ENCODE measurements at places on chromosomes 4 and X. TPM values are rescaled to one million over a fixed set of nuclear protein-coding genes. Genes with fewer than 3 reads are reported as not detected.

DNA sequence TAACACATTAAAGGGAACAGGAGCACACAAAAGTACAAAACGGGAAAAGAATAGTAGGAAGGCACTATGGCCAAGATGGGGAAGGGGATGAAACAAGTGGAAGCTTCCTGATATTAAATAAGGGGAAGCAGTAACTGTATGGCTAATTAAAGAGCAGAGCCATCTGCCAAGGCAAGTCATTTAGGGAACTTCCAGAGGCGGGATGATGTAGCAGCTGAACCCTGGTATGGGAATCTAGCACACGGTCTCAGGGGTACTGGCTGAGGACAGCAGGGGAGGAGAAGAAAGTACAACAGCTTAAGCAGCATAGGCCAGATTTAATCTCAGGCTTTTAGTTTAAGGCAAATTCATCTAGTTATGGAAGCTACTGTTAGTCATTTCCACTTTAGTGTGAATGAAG, 59.1 kb downstream of the IGFBP7 start:
- DNase-seq, result no peak

DNA sequence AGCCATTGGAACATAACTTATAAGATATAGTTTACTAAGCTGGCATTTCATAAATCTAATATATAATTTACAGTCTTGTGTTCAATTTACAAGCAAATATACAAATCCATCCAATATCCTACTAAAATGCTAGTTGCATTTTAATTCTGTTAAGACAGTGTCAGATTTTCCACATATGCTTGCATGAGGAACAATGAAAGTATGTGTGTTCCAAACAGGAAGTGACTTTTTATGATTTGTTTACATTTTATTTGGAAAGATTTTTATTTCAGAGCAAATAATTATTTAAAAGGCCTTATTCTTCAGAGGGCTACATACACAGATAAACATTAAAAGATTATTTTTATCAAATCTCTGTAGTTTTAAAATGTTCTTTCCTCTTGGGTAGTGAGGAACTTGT, 130.1 kb downstream of the KLHL34 start:
- no peak for DNase-seq

DNA sequence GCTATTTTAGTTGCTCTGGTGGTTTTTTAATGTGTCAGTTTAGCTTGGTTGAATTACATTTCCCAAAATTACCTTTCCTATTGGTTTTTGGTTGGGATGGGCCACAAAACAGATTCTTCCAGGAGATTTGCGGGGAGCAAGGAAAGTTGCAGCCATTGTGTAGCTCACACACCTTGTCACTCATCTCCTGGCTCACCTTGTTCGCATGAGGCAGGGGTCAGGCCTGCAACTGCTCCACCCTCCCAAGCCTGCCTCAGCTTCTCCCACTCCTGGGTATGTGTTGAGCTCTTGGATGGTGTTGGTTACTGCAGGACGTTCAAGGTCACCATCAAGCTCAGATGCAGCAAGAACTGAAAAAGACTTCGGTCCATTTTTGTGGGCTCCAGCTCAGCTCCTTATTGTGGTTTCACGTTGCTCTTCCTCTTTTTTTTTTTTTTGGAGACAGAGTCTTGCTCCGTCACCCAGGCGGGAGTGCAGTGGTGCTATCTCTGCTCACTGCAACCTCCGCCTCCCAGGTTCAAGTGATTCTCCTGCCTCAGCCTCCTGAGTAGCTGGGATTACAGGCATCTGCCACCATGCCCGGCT, 95.6 kb upstream of the METTL14 start:
- no peak for DNase-seq

GRCh38 chrX:11321986-11322385, 28.8 kb downstream of the AMELX start:
- DNase-seq, result no peak

Gene FHL1
- total RNA-seq, result 36.8 TPM

DNA sequence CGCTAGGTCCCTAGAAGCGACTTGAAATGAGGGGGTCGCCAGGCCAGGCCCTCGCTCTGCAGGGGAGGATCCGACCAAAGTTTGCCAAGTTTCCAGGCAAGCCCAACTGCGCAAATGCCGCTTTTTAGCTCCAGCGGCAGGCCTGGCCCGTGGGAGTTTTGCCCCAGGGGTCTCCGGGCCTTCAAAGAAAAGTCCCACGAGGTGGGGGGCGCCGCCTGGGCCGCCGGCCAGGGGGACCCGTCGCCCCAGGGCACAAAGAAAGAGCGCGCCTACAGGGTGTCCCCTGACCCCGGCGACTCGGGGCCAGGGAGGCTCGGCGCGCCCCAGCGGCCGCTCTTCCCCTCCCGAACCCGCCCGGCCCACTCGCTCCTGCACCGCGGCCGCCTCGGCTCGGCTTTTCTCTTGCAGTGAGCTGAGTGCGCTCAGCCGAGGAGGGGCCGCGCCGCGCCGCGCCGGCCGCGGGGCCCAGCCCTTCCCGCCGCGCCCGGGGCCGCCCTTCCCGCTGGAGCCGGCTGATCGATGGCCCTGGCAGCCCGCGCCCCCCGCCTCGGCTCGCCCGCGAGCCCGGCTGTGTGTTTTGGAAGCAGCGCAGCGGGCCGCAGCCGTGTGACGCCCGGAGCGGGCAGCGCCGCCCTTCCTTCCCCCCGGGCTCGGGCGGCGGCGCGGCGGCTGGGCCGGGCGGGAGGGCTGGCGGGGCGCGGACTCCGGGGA, 754 bp upstream of the KLF3 start:
- peak; percentile 89 for DNase-seq
